Endothelial cell of umbilical vein (primary cell): ENCODE measurements at places on chromosomes 1 and 21. TPM values are rescaled to one million over a fixed set of nuclear protein-coding genes. Genes with fewer than 3 reads are reported as not detected.
A peak's percentile ranks its signal among the peaks of the same experiment; 100 is the strongest.

DNA sequence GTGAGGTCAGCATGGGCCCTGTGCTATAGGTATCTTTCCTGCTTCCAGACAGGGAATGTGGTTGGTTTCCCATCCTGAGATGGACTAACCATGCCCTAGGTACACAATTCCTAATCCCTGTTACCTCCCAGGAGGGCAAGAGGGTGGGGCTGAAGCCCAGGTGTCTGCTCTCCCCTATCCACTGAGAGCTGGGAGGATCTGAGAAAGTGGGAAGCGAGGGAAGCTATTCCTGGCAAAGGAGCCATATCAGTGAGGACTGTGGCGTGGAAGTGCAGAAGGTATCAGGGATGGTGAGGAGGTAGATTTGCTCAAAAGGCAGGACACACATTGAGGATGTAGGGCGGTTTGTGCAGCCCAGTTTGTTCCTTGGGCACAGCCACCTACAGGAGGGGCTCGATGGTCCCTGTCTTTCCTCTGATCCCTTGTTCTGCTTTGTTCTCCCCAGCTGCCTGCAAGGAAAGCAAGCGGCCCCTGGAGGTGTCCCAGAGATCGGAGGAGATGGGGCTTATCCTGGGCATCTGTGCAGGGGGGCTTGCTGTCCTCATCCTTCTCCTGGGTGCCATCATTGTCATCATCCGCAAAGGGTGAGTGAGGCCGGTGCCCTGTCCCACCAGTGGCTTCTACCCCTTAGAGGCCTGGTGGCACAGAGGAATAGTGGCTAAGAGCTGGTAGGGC is 48.1 kb downstream of the PTPRU start:
- no peak for DNase-seq

DNA sequence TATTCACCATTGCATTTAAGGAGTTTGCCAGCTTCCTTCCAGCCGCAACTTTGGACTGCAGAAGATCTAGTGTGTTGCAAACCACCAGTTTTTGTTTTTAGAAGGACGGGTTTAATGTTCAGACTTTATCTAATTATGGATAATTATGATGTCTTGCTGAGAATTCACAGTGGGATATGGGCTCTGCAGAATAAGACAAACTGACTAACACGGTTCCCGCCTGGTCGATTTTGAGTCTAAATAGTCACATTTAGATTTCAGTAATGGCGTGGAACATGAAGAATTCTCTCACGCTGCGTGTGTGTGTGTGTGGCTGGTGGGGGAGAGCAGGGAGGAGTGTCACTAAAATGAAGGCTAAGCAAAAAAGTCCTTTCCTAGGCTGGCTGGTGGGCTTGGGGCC is 48.5 kb upstream of the DMRTB1 start:
- DNase-seq = no peak

DNA sequence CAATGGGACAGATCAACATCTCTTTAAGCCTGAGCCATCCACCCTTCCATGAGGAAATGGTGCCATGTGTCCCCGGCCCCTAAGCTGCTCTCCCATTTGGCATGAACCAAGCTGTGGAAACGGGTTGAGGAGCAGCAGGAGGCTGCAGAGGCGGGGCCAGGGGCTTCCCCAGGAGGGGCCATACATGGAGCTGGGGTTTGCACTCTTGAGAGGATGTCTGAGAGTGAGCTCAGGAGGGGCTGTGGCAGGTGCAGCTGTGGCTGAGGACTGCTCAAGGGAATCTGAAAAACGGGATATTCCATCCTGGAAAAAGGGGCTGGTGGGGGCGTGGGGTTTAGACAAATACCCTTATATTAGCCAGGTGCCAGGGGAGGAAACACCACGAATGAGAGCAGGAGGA is 7.1 kb upstream of the CLEC20A start:
- DNase-seq = no peak

DNA sequence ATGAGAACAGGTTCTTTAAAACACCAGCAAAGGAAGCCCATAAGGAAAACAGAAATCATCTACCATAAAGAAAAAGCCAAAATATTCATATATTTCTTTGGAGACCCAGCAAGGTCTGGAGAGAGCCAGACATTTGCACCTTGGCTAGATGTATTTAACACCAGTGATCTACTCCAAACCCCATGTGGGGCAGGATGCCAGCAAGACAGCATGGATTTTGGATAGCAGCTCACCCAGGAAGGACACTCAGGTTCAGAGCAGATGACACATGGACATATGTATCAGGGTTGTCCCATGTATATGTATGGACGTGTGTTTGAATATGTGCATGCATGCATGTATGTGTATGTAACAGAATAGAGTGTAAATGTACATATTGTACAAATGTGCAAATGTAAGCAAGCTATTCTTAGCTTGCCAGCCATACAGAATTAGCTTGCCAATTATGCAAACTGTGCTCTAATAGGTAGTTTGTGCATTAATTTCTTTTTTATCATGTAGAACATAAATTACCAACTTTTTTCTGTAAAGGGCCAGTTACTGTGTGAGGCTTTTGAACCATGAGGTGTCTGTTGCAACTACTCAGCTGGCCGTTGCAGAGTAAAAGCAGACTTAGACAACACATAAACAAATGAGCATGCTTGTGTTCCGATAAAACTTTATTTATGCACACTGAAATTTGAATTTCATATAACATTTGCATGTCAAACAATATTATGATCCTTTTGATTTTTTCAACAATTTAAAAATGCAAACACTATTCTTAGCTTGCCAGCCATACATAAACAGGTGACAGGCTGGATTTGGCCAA is 73.5 kb upstream of the KAZN start:
- DNase-seq = no peak

DNA sequence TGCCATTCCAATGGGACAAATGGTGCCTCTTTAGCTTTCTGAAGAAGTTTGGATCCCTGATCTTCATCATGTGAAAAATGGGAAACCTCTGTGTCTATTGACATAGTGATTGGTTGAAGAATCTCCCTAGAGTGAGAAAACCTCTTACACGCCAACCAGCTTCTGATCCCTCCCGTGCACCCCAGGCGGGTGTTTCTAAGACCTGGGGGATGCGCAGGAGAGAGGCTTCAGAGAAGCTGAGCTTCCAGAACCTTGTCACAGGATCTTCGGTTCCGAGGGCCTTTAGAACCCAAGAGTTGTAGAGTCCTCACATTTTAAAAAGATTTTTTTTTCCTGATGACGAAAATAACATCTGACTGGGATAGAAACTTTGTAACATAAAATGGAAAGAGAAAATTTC is 11.3 kb downstream of the PODN start:
- no peak for DNase-seq

Gene IGSF9
- total RNA-seq = 0.15 and 0.16 TPM in 2 replicates

GRCh38 chr1:115322631-115323030 is 15.4 kb downstream of the NGF start:
- DNase-seq = no peak

DNA sequence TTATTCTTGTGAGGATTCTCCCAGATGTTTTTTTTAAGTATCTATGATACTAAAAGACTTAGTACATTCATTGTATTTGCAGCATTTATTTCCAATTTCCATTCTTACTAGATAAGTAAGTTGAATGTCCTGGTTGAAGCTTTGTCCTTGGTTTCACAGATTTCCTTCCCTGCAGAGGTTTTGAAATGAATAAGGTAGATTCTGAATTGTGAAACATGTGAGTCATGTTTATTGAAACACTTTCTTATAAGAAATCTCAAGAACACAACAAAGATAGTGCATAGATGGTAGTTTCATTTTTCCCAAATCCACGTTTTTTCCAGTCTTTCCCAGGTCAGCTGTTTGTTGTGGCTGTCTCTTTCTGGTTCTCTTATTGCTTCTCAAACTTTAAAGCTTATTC is 24.8 kb downstream of the GABPA start:
- no peak for DNase-seq

DNA sequence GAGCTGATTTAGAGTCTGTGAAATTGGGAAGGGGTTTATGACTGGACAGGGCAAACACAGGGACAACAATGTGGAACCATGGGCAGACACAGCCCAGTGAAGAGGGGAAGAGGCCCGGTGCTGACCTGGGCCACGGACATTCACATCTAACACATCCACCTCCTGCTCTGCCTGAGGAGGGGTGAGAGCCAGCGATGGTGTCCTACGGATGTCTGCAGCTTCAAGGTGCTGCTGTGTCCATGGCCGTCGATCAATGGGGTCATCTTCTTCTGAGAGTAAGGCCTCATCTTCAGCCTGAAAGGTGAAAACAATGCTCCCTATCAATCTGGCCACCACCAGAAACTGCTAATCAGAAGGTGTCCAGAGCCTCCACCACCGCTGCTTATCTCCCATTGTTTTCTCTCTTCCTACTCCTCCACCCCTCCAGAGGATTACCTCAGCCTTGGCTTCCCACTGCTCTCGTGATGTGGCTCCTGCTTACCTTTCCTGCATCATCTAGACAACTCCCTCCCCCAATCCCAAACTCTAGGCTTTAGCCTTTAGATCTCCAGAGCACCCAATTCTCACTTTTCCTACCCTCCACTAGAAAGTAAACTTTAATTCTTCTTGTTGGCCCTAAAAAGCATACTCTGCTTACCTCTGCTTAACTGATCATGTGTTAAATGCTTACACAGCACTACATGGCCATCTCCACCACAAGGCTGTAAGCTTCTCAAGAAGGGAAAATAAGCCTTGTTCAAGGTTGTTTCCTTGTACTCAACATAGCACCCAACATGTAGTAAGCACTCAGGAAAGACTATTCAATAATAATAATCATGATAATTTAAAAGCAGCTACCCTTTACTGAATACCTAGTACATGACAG is 24.0 kb upstream of the ADAM30 start:
- no peak for DNase-seq

Gene DPH5
- total RNA-seq = 31.3 and 37.2 TPM in 2 replicates

Gene LCE1E
- not detected in 2 replicates for total RNA-seq

GRCh38 chr1:115301438-115302020 is 36.5 kb downstream of the NGF start:
- DNase-seq = no peak

Gene FNDC10
- 1.9 and 2.3 TPM in 2 replicates for total RNA-seq

GRCh38 chr1:204287466-204287891 is 72.2 kb downstream of the PLEKHA6 start:
- peak; percentile 23 for DNase-seq

DNA sequence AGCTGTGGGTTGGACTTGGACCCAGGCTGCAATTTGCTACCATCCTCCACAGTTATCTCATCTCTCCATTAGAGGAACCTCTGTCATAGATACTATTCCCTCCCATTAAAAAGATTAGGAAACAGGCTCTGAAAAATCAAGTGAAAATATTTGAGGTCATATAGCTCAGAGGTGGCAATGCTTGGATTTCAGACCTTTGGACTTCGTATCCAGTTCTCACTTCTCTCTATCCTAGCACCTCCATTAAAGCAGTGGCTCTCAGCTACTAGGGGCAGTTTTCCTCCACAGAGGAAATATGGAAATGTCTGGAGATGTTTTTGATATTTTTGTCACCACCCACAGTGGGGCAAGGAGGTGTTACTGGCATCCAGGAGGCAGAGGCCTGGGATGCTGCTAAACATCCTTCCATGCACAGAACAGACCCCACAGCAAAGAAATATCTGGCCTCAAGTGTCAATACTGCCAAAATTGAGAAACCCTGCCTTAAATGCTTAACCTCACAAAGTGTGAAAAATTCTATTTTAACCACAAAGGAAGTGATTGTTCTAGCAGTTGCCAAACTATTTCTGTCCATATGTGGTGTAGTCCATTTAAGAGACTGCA is 54.1 kb downstream of the C8A start:
- DNase-seq = no peak

Gene GBP5
- total RNA-seq = 0.31 TPM in 1 of 2 replicates, not detected in the other

Gene CADM3
- total RNA-seq = 2.7 and 4.1 TPM in 2 replicates

DNA sequence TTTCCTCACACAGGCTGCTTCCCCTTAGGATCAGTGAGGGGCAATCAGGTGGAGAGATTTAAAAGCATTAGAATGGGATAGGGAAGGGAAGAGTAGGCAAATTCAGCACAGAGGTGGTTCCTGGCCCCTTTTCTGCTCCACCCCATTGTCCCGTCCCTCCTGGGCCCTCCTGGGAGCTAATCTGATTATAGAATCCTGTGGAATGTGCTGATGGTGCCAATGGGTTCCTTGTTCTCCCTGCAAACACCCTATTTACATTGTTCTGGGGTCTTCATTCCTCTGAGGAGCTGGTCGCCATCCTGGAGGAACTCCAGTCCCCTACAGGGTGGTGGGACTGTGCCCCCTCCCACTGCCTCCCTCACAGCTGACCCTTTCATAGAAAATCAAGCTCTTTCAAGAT is 34.4 kb upstream of the LRP8 start:
- DNase-seq = no peak

DNA sequence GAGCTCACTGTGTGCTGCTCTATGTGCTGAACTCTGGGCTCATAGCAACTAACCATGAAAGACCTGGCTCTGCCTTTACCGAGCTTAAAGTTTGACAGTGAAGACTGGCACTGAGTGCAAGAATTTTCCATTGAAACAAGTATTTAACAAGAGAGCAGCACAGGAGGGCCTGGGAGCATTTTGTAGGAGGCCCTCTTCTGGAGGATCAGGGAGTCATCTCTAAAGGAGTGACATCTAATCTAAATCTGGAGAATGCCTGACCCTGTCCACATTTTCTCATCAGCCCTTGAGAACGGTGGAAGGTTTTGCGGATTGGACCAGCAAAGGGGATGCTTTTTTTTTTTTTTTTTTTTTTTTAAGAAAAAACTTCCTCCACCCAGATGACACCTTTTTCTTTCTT is 150.8 kb downstream of the ROR1 start:
- no peak for DNase-seq

DNA sequence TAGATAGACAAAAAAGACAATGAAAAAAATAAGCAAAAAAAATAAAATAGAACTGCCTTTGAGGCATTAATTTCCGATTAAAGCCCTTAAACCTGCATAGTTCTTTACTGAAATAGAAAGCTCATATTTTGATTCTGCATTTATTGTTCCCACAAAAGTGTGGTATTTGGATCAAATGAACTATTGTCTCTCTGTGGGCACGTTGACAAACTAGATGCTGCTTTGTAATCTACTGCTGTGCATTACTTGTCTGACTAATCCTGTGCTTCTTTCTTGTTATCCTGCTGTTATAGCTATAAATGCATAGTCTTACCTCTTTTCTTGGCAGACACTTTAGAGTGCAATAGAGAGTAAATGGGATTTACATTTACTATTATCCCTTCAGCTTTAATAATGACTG is 31.4 kb upstream of the SLC35D1 start:
- no peak for DNase-seq

DNA sequence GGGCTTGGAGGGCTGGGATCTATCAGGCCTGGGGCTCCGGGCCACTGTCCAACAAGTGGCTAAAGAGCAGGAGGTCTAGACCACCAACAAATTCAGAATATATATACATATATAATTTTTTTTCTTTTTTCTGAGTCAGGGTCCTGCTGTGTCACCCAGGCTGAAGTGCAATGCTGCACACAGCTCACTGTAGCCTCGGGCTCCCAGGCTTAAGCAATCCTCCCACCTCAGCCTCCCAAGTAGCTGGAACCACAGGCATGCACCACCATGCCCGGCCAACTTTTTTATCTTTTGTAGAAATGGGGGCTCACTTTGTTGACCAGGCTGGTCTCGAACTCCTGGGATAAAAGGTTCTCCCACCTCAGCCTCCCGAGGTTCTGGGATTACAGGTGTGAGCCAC is 6.8 kb upstream of the LAPTM5 start:
- DNase-seq = no peak

GRCh38 chr1:30743584-30744059 is 14.0 kb downstream of the LAPTM5 start:
- peak; percentile 17 for DNase-seq

GRCh38 chr21:38388203-38388602 is 110.1 kb downstream of the ERG start:
- peak; percentile 55 for DNase-seq

- peak; percentile 92 for DNase-seq
These were observed 135.7 kb upstream of the SLC45A1 start for GRCh38 chr1:8182034-8182761.

GRCh38 chr21:24123785-24124184 is 1483.5 kb downstream of the MRPL39 start:
- no peak for DNase-seq

GRCh38 chr1:177996957-177997356 is 27.1 kb upstream of the SEC16B start:
- no peak for DNase-seq
